Mesothelial cell of epicardium (in vitro differentiated cells): ENCODE measurements at places on chromosomes 1 and 21.

GRCh38 chr1:54609301-54609921, 13.9 kb downstream of the FAM151A start:
- DNase-seq = no peak
- no peaks in the 10 kb centered on the region for H3K27me3 ChIP-seq
- no peaks in the 10 kb centered on the region for H3K36me3 ChIP-seq

DNA sequence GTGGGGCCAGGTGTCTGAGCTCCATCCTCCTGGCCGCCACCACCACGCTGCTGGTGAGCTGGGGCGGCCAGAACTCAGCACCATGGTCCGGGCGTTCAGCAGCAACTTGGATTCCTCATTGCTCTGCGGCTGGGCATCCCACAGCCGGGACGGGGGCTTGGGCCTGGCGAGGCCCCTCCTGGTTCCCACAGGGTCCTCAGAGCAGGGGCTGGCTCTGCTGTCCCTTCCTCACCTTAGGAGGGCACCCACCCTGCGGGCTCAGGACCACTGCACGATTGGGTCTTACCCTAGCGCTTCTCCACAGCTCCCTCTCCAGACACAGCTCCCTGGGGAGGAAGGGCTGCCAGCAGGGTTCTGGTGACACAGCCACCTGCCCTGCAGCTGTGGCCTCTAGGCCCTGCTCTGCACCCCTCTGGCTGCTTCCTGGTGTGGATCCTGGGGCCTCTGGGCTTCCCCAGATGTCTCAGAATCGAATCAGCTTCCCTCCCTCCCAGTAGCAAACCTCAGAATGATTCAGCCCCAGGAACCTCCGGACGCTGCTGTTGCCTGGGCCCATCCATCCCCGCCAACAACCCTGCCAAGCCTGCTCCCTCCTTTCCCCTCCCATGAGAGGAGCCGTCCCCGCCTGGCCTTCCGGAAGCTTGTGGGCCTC, 25.0 kb downstream of the CRYAA start:
- peaks cover 10% of the 10 kb centered on the region for H3K27me3 ChIP-seq
- peaks cover 41% of the 10 kb centered on the region for H3K4me1 ChIP-seq
- peak overlapping the region; percentile 87 for H3K27ac ChIP-seq
- no peak overlapping the region for H3K4me3 ChIP-seq

- H3K27me3 ChIP-seq = peaks cover 64% of the 10 kb centered on the region
- DNase-seq = no peak
- H3K27ac ChIP-seq = no peak overlapping the region
Measured at GRCh38 chr1:22553104-22553880, 10.0 kb upstream of the EPHA8 start.

GRCh38 chr1:164624400-164624799, 65.4 kb downstream of the PBX1 start:
- peak overlapping the region; percentile 88 for H3K27ac ChIP-seq
- peaks cover 82% of the 10 kb centered on the region for H3K4me1 ChIP-seq
- H3K36me3 ChIP-seq = peaks cover 21% of the 10 kb centered on the region
- DNase-seq = no peak

GRCh38 chr1:22955146-22955545, 17.5 kb downstream of the LACTBL1 start:
- no peaks in the 10 kb centered on the region for H3K4me1 ChIP-seq
- H3K27ac ChIP-seq = no peak overlapping the region

- no peaks in the 10 kb centered on the region for H3K27me3 ChIP-seq
- DNase-seq = no peak
- no peak overlapping the region for H3K27ac ChIP-seq
- peaks cover 4% of the 10 kb centered on the region for H3K4me1 ChIP-seq
- H3K36me3 ChIP-seq = peaks cover 20% of the 10 kb centered on the region
Measured at GRCh38 chr1:154931940-154932487, 4.5 kb downstream of the PMVK start.

DNA sequence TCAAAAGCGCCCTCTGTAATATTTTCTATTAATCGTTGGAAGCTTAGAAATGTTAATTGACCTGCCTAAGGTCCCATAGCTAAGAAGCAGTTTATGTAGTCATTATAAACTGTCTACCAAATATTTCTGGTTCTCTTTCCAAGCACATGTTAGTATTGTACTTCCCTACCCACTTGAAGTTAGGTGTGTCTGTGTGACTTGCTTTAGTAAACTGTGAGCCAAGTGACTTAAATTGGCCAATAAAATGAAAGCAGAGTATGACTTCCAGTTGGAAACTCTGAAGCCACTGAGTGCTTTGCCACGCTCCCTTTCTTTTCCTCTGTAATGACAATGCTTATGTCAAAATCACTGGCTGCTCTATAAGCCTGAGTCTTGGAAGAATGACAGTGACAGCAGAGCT, 20.6 kb upstream of the ADAMTS1 start:
- no peak overlapping the region for H3K27ac ChIP-seq
- H3K4me1 ChIP-seq = no peaks in the 10 kb centered on the region
- no peak for DNase-seq
- no peak overlapping the region for H3K4me3 ChIP-seq

- peak overlapping the region; percentile 50 for H3K4me3 ChIP-seq
- H3K27ac ChIP-seq = no peak overlapping the region
- DNase-seq = peak; percentile 63
- H3K4me1 ChIP-seq = peaks cover 13% of the 10 kb centered on the region
- H3K36me3 ChIP-seq = no peaks in the 10 kb centered on the region
Measured at GRCh38 chr1:117754061-117754969, 148.5 kb downstream of the TENT5C start.

DNA sequence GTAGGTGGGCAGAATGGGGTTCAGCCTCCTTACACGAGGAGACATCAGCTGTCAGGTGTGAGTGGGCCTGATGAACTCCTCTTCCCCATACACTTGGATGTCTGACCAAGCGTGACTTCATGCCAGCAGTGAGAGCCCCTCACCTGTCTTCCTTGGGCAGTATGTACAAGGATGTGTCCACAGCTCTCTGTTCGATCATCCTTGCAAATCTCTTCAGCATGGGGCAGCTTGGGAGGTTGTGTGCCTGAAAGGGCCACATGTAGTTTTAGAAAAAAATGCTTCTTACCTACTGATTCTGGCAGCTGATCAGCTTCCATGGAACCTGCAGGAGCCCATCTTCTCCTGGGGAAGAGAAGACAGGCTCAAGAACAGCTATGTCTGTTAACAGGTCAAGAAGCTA, 18.0 kb downstream of the ACP6 start:
- no peak overlapping the region for H3K4me3 ChIP-seq
- no peaks in the 10 kb centered on the region for H3K27me3 ChIP-seq
- no peaks in the 10 kb centered on the region for H3K4me1 ChIP-seq
- H3K27ac ChIP-seq = no peak overlapping the region
- peaks cover 39% of the 10 kb centered on the region for H3K36me3 ChIP-seq

DNA sequence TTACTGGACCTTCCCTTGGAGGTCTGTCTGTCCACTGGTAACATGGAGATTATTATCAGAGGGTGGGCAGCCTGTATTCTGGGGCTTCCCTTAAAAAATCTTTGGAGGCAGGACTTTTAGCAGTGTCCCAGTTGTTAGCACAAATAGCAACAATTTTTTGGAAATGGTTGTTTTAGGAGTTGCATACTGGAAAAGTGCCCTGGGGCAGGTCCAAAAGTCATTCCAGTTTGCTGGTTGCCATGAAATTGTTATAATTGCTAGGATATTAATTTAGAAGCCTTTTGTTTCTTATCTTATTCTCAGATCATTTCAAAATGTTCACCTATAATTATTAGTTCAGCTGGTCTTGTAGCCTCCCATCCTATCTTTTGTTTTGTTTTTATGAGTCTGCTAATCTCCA, 71.0 kb downstream of the PTGS2 start:
- H3K36me3 ChIP-seq = no peaks in the 10 kb centered on the region
- H3K4me1 ChIP-seq = peaks cover 5% of the 10 kb centered on the region
- no peak overlapping the region for H3K4me3 ChIP-seq
- no peaks in the 10 kb centered on the region for H3K27me3 ChIP-seq

- no peaks in the 10 kb centered on the region for H3K27me3 ChIP-seq
- H3K4me1 ChIP-seq = peaks cover 17% of the 10 kb centered on the region
- no peak overlapping the region for H3K27ac ChIP-seq
- H3K36me3 ChIP-seq = no peaks in the 10 kb centered on the region
- DNase-seq = no peak
- no peak overlapping the region for H3K4me3 ChIP-seq
Measured at GRCh38 chr1:185570962-185571361, 163.2 kb upstream of the HMCN1 start.

DNA sequence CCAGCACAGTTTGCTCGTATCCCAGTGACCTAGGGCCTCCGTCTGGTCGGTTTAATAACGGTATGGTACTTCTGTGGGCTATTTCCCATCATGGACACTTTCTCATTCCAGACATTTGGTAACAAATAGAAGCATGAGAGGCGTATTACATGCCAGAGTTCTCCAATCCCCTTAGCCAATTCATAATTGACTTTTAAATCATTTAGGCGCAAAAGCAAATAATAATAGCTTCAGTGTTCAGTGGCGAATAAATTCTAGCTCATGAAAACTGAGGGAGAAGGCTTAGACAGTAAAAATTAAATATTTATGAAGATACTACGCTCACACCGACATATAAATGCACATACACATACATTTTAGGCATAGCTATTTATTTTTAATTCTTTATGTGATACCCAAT, 50.6 kb downstream of the CD247 start:
- no peak overlapping the region for H3K4me3 ChIP-seq
- H3K36me3 ChIP-seq = no peaks in the 10 kb centered on the region
- H3K4me1 ChIP-seq = peaks cover 25% of the 10 kb centered on the region
- DNase-seq = no peak

GRCh38 chr1:99728494-99729235, 37.8 kb downstream of the FRRS1 start:
- no peaks in the 10 kb centered on the region for H3K27me3 ChIP-seq
- peaks cover 17% of the 10 kb centered on the region for H3K36me3 ChIP-seq
- no peak overlapping the region for H3K4me3 ChIP-seq
- H3K4me1 ChIP-seq = peaks cover 3% of the 10 kb centered on the region
- DNase-seq = no peak
- H3K27ac ChIP-seq = no peak overlapping the region

- H3K27ac ChIP-seq = no peak overlapping the region
- no peaks in the 10 kb centered on the region for H3K4me1 ChIP-seq
- DNase-seq = no peak
- H3K27me3 ChIP-seq = no peaks in the 10 kb centered on the region
- H3K4me3 ChIP-seq = no peak overlapping the region
Measured at GRCh38 chr1:238343852-238344251, 453.1 kb upstream of the ZP4 start.

GRCh38 chr1:63836830-63837229, 63.0 kb downstream of the ROR1 start:
- DNase-seq = no peak
- H3K4me3 ChIP-seq = no peak overlapping the region
- H3K27ac ChIP-seq = no peak overlapping the region
- H3K27me3 ChIP-seq = no peaks in the 10 kb centered on the region

- no peak for DNase-seq
- H3K27me3 ChIP-seq = no peaks in the 10 kb centered on the region
- H3K27ac ChIP-seq = peak overlapping the region; percentile 95
Measured at GRCh38 chr1:27650539-27651175, 15.7 kb upstream of the FGR start.

GRCh38 chr1:59186656-59187055, 110.2 kb upstream of the FGGY start:
- H3K4me1 ChIP-seq = peaks cover 24% of the 10 kb centered on the region
- DNase-seq = no peak
- H3K4me3 ChIP-seq = no peak overlapping the region
- H3K27ac ChIP-seq = peak overlapping the region; percentile 17
- H3K36me3 ChIP-seq = peaks cover 3% of the 10 kb centered on the region

DNA sequence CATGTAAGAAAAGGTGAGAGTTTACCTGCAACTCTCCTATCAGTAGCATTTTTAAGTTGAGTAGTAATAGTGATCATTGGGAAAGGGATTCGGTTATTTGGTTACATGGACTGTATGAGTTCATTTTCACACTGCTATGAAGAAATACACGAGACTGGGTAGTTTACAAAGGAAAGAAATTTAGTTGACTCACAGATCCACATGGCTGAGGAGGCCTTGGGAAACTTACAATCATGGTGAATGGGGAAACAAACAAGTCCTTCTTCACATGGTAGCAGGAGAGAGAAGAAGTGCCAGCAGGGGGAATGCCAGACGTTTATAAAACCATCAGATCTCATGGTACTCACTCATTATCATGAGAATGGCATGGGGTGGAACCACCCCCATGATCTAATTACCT, 59.3 kb upstream of the FBXO28 start:
- no peak overlapping the region for H3K4me3 ChIP-seq
- H3K27ac ChIP-seq = no peak overlapping the region
- no peaks in the 10 kb centered on the region for H3K4me1 ChIP-seq
- no peak for DNase-seq
- peaks cover 2% of the 10 kb centered on the region for H3K27me3 ChIP-seq

GRCh38 chr1:56436912-56437417, 142.4 kb downstream of the PLPP3 start:
- peak overlapping the region; percentile 91 for H3K27ac ChIP-seq
- H3K4me3 ChIP-seq = no peak overlapping the region
- peak; percentile 46 for DNase-seq
- H3K27me3 ChIP-seq = no peaks in the 10 kb centered on the region
- H3K36me3 ChIP-seq = no peaks in the 10 kb centered on the region
- H3K4me1 ChIP-seq = peaks cover 75% of the 10 kb centered on the region

DNA sequence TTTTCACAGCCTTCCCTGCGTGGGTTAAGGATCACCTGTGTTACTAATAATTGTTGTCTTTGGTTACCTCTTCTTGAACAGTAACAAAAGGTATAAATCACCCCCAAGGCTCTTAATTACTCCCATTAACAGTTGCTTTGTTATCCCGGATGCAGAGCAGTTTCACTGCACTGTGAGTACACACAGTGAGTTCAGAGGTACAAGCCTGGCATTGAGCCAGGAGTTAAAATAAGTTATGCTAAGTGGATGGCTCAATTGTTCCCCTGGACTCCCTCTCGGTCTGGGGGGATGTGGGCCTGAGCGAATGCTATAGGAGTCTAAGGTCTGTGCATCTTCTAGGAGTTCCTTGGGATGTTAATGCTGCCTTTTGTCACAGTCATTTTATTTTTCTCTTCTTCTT, 258.3 kb downstream of the ATG4C start:
- H3K4me1 ChIP-seq = peaks cover 2% of the 10 kb centered on the region
- H3K36me3 ChIP-seq = no peaks in the 10 kb centered on the region
- no peak overlapping the region for H3K4me3 ChIP-seq
- DNase-seq = no peak
